Activated CD8-positive, alpha-beta memory T cell treated with anti-CD3 and anti-CD28 coated beads for 24 hours (primary cell): ENCODE measurements at places on chromosomes 12 and 14.

- DNase-seq: no peak
These were observed 2.1 kb upstream of the PTPRQ start for GRCh38 chr12:80441921-80442320.

- no peak for DNase-seq
These were observed 64.6 kb upstream of the PNMA1 start for GRCh38 chr14:73778736-73779135.

DNA sequence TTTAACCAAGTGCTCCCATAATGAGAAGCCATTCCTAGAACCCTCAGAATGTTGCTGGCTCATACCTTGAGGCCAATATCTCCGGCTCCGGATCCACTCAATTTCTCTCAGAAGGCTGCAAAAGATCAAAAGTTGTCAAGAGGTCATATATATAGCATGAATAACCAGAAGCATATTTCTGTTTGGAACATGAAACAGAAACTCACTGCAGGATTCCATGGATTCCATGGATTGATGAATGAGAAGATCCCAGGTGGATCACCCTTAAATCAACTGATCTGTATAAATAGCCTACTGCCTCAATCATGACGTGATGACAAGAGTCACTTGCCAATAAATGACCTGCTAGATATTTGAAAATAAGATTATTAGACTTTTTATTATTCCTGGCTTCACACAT lies 3.3 kb upstream of the NT5DC3 start:
- no peak for DNase-seq

GRCh38 chr12:26250801-26251200 lies 55.4 kb downstream of the SSPN start:
- DNase-seq: no peak

DNA sequence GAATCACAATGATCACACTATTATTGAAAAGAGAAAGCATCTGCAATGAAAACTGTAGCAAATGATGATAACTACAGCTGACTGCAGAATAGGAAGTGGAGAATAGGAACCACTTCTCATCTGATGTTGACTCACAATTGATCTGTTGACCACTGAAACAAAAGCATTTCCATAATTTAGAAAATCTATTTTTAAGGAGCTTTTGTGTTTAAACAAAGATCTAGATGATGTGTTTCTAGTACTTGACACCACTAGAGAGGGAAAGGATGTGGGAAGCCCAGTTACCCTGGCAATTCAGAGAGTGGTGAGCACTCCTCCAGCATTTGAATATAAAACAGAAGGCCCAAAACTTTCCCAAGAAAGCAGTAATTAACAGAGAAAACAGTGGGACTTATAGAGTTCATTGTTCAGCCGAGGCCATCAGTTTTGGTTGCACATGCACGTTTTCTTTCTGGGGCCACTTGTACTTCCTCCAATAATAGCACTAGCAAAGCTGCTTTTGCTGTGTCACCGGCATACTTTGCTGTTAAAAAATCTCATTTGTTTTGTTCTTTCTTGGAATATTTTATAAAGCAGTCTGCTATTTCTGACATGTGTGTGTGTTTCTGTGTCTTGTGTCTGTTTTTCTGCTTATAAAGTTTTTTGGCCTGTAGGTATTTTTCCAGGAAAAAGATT lies 76.1 kb upstream of the HECTD1 start:
- DNase-seq: no peak

GRCh38 chr12:15984097-15984800 lies 73.1 kb downstream of the DERA start:
- no peak for DNase-seq

DNA sequence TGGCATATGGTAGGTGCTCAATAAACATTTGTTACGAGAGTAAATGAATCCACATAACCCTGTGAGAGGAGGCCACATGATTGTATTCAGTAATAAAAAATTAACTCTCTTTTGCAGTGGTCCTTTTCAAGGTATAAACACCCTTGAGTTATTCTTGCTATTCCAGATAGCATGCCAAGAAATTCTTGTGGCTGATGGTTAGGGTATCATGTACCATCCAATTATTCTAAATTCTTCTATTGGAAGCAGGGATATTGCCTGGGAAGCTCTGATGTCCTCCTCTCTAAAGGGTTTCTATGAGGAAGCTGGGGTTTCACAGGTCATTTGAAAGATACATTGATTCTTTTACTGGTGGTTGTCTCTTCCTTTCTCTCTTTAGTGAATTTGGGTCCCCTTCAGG lies 10.1 kb downstream of the AKAP6 start:
- DNase-seq: no peak

DNA sequence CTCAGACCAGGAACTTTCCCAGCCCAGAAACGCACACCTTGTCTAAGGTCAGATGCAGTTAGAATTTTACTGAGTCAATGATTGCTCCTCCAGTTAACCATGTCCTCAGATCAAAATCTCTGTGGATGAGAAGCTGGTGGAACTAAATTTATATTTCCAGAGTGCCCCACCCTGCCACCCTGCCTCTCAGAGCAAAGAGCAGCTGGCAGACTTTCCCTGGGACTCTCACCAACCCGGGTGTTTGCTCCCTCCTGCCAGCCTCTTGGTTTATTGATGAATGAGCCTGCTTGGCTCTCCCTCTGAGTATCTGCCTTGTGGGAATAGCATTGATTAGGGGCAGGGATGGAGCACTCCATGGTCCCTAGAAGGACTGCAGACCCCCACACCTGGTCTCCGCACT lies 5.9 kb upstream of the KRT1 start:
- DNase-seq: no peak

DNA sequence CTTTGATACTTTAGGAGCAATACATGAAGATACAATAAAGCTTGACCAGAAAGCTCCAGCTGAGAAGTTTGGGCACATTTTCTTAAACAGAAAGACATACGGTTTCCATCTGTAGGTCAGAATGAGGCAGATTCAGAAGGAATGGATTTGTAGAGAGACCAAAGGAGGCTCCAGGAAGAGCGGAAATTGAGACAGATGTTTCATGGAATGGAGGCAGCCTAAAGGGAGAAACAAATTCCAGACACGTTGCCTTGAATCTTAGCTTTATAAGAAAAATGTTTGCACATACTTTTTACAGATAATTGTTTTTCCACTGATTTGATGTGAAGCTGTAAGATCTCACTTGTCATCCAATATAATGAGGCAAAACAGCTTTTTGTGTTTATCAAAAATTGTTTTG lies 24.8 kb downstream of the EPYC start:
- no peak for DNase-seq

DNA sequence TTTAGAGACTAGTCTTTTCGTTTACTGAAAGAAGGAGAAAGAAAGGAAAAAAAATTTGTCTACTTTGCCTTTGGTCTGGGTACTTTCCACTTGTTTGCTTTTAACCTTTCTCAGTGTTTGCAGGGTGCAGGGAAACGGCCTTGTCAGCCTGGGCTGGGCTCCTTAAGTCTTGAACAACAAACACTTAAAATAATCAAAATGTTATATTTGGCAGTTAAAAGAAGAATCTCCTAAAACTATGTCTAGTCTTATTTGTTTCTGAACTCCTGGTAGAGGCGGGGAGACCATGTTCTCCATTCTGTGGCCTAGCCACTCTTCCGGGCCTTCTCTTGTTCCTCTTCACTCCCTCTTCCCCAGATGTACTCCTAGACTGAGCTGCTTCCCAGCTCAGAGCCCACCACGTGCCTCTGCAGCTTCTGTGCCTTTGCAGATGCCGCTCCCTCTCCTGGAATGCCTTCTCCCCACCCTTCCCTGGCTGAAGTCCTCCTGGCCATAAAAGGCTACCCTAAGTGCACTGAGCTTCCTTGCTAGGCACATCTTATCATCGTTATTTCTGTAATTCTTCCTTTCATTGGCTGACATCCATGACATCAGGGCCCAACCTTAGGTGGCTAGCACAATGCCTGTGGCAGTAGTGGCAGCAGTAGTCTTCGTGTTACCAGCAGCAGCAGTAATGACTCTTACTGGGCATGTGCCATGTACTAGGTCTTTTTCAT lies 432.9 kb downstream of the ZFP36L1 start:
- DNase-seq: no peak

- DNase-seq: no peak
These were observed 505.0 kb downstream of the SLC16A7 start for GRCh38 chr12:60100852-60101251.

- DNase-seq: no peak
These were observed 17.0 kb downstream of the ACSS3 start for GRCh38 chr12:81094718-81095360.

- no peak for DNase-seq
These were observed 124.8 kb upstream of the NOS1 start for GRCh38 chr12:117485984-117486839.

GRCh38 chr14:94689218-94689984 lies 77.2 kb downstream of the SERPINA3 start:
- DNase-seq: peak; percentile 79

DNA sequence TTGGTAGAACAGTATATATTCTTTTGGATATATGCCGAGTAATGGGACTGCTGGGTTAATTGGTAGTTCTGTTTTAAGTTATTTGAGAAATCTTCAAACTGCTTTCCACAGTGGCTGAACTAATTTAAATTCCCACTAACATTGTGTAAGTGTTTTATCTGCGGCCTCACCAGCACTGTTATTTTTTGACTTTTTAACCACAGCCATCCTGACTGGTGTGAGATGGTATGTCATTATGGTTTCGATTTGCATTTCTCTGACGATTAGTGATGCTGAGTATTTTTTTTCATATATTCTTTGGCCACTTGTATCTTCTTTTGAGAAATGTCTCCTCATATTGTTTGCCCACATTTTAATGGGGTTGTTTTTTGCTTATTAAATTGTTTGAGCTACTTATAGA lies 357.4 kb downstream of the C12orf50 start:
- DNase-seq: no peak

- DNase-seq: no peak
These were observed 27.5 kb downstream of the BEST3 start for GRCh38 chr12:69671597-69671996.

DNA sequence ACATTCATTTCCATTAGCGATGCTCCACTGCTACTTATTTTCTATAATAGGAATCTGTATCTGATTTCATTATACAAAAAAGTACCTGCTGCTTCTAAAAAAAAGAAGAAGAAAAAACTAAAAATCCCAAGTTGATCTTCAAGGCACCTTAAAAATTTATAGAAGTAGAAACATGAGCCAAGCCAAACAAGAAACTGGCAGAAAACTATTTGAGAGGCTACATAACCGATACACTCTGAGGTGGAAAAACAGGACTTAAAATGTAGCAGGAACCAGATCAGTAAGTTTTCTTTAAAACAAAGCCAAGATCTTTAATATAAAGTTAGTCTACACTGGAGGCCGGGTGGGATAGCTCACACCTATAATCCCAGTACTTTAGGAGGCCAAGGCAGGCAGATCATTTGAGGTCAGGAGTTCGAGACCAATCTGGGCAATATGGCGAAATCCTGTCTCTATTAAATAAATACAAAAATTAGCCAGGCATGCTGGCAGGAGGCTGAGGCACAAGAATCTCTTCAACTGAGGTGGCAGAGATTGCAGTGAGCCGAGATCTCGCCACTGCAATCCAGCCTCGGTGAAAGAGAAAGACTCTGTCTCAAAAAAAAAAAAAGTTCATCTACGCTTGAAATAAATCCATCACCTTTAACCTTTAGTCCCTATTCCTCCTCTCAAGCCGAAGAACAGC lies 278.6 kb downstream of the MED13L start:
- DNase-seq: no peak

GRCh38 chr14:70567791-70568190 lies 32.7 kb downstream of the MED6 start:
- no peak for DNase-seq

- no peak for DNase-seq
These were observed 10.2 kb downstream of the SCN8A start for GRCh38 chr12:51601241-51601640.

GRCh38 chr12:116284396-116284795 lies 6.9 kb upstream of the MED13L start:
- DNase-seq: no peak

DNA sequence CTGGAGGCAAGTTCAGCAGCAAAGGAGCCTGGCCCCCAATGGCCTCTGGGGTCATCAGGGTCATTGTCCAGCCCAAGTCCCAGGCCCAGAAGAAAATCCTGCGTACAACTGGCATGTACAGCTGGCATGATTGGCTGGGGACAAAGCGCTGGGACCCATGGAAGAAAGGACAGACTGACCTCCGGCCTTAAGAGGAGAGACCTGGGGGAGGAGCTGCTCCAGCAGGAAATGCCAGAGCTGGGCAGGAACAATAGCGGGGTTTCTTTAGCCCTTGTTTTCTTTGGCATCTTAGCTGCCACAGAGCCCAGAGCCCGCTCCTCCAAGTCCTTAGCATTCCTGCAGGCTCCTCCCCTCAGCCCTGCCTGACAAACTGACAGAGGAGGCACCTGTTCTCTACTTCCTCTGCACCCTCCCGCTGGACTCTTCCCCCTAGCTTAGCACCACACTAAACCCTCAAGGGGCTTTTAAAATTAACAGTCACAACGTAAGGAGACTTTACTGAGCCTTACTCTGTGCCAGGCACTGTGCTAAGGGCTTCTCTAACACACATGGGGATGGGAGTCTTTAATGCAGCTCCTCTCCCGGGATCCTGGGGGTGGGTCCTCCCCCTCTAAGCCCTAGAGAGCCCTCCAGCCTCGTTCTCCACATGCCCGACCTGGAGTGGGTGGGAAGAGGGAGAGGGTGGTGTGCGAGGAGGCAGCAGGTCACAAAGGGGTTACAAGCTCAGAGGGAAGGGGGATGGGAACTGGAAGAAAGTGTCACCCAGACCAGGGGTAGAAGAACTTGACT lies 1.8 kb upstream of the AQP5 start:
- no peak for DNase-seq

DNA sequence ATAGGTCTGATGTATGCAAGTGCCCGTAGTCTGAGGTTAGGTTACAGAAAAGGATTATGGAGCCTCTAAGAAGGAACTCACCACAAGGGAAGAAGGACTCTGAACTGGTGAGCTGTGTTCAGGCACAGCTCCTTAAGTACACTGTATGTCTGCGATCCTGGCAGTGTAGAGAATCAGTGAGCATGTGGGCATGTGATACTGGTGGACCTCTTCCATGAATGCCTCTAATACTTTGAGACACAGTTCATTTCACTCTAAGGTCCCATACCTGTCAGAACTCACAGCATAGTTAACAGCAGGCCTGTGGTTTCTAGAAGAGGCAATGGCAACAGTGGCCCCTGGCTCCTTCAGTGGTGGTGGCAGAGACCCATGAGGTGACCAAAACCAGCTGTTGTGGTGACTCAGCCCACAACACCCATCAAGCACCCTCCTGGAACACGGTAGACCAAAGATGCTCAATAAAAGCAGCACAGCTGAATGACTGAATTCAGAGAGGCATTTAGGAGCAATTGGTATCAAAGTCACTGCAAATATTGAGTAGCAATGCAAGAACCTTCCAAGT lies 6.9 kb upstream of the OR6J1 start:
- no peak for DNase-seq

DNA sequence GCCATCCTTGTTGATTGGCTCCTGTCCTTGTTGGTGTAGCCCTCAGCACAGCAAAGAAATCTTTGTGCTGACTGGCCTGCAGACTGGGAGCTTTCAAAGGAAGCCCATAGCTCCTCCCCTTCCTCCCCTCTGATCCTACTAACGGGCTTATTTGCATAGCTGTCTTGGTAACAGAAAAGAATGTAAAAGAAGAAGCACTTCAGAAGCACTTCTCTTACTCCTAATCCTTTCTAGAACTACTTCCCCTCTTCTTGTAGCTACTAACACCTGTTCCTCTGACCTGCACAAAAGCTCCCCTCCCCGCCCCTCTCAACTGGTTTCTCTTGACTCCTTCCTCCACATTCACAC lies 14.3 kb upstream of the RIC8B start:
- DNase-seq: no peak
